ENCODE measurements at places on chromosomes 2 and 18.

DNA sequence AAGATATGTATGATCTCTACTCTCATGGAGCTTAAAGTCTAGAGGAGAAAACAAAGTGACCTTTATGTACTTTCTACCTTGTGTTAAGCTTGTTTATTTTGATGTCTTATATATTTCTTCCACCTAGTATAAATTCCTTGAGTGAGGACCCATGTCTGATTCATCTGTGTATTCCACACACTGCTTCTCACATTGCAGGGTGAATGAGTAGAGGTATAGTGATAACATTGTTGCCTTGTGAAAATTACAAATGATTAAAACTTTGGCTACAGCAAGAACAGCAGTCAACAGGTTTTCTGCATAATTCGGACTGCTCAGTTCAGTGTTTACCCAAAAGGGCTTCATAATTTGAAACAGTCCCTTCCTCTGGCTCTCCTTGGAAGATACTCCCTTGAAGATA is 36.3 kb downstream of the AOX1 start:
- no peak for DNase-seq

DNA sequence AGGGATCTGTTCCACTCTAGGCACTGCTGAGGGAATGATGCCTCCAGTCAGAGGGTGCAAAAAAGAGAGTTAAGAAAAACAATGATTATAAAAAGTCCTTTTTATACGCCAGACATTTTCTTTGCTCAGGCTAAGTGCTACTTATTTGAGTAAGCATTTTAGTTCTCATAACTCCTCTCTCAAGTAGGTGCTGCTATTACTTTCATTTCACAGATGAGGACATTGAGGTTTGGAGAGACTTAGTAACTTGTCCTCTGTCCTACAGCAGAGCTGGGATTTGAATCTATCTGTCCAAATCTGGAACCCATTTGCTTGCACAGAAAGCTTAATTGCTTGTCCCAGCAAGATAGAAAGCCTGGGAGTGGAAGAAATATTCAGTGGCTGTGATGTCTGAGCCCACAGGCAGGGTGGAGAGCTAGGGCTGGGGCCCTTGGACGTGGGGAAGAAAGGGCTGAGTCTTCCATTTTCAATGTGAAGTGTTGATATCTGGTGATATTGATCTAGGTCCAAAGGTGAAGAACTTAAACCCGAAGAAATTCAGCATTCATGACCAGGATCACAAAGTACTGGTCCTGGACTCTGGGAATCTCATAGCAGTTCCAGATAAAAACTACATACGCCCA is 5.8 kb downstream of the IL37 start:
- DNase-seq: no peak

- DNase-seq: no peak
These were observed 452.1 kb upstream of the ST6GAL2 start for GRCh38 chr2:107338059-107338458.

GRCh38 chr2:111715987-111716904 is 167.7 kb downstream of the ANAPC1 start:
- peak; percentile 46 for DNase-seq

DNA sequence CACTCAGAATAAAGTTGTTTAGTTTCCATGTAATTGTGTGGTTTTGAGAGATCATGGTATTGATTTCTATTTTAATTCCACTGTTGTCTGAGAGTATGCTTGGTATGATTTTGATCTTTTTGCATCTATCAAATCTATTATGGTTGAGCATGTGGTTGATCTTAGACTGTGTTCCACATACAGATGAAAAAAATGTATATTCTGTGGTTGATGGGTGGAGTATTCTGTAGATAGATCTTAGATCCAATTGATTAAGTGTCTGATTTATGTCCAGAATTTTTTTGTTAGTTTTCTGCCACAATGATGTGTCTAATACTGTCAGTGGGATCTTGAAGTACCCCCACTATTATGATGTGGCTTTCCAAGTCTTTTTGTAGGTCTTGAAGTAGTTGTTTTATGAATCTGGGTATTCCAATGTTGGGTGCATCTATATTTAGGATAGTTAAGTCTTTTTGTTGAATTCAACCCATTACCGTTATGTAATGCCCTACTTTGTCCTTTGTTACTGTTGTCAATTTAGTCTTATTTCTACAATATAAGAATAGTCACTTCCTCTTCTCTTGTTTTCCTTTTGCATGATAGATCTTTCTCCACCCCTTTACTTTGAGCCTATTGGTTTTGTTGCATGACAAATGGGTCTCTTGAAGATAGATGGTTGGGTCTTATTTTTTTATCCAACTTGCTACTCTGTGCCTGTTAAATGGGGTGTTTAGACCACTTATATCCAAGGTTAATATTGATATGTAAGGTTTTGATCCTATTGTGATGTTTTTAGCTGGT is 101.8 kb downstream of the TRABD2A start:
- DNase-seq: no peak

DNA sequence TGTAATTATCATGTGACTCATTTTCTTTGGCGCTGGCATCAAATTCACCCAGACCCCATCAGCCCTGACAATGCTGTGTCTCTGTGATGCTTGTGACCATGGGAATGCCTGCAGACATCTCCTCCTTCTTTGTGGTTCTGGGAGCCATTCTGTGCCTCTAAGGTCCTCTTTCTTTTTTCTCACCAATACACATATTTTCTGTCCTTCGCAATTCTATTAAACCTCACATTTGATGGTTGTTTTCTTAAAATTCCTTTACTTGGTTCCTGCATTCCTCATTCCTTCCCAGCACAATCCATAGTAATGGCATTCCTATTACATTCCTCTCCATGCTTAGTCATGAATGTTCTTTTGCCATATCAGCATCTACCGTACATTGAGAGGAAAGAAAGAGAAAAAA is 375.3 kb downstream of the PIK3C3 start:
- DNase-seq: no peak

DNA sequence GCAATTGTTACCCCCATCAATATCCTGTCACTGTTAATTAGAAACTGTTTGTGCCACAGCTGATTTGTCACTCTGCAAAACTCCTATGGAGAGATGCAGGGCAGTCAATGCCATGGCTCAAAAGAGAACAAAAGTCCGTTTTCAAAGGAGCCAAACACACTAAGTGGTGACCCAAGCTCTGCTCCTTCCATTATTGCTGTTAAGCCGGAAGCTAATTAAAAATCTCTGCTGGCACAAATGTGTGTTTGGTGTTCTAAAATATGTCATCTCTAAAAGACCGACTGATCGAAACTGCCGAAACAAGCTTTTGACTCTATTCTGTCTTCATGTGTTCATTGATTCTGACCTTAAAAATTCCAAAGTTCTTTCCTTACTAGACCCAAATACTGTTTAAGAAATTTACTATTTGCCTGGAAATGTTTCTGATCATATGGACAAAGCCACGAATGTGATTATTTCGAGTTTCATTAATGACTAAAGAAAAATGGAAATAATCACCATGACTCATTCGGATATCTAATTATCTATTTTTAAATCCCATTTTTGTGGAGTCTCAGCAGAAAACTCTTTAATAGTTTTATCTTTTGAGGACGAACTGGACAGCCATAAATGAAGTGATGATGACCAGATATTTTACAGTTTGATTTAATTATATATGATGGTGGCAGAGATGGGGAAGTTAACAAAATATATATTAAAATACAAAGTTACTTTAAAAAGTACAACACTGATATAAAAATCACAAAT is 287.6 kb downstream of the SOCS6 start:
- no peak for DNase-seq

GRCh38 chr2:166171216-166171615 is 43.4 kb upstream of the SCN1A start:
- no peak for DNase-seq

- DNase-seq: no peak
These were observed 338.1 kb downstream of the SLC4A3 start for GRCh38 chr2:219965287-219966194.

DNA sequence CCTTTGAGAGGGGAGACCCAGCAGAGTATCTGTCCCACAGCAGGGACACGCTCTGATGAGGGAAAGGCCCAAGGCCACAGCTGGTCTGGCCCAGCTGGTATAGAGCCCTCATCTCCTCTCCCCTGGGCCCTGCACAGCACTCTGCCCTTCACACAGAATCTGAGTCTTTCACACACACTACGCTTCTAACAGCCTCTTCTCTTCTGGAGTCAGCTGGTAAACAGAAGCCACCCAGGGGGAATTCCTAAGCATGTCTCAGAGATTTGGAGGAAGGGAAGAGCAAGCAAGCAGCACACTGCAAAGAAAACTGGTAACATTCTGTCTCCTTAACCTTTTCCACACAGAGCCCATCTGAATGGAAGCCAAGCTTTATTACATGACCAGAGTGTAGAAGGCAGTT is 121.1 kb upstream of the ACAA2 start:
- DNase-seq: no peak

DNA sequence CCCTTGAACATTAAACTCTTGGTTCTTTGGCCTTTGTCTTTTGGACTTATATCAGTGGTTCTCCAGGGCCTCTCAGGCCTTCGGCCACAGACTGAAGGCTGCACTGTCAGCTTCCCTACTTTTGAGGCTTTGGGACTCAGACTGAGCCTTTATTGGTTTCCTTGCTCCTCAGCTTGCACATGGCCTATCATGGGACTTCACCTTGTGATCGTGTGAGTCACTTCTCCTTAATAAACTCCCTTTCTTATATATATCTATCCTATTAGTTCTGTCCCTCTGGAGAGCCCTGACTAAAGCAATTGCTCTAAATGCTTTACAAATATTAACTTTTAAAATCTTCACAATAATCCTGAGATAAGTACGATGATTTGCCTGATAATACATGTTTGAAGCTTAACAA is 353.6 kb upstream of the TRIB2 start:
- no peak for DNase-seq

DNA sequence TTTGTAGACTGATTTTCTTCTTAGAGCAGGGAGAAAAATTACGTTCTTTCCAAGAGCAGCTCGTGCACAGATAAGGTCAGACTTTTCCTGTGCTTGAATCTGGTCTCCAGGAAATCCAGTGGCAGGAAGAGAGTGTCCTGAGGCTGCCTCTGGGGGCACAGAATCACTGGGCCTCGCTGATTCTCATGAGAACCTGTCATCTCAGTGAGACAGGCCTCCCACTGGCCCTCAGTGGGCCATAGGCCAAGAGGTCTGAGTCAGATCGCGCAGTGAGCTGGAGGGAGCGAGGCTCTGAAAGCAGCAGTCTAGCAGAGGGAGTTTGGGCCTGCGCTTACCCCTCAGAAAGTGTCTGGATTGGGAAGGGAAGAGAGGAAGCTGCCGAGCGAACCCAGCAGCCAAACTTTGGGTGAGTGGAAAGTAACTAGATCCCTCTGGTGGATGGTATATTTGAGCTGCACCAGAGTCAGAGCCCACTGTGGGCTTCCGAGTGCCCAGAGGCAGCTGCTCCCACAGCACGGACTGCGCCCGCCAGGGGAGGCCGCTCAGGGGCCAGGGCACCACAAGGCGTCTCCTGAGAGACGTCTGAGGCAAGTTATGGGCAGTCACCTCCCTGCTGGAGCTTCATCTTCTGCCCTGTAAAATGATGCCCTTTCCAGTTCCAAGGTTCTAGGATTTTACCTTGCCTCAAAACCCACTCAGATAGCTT is 8.2 kb downstream of the GDF7 start:
- peak; percentile 89 for DNase-seq

DNA sequence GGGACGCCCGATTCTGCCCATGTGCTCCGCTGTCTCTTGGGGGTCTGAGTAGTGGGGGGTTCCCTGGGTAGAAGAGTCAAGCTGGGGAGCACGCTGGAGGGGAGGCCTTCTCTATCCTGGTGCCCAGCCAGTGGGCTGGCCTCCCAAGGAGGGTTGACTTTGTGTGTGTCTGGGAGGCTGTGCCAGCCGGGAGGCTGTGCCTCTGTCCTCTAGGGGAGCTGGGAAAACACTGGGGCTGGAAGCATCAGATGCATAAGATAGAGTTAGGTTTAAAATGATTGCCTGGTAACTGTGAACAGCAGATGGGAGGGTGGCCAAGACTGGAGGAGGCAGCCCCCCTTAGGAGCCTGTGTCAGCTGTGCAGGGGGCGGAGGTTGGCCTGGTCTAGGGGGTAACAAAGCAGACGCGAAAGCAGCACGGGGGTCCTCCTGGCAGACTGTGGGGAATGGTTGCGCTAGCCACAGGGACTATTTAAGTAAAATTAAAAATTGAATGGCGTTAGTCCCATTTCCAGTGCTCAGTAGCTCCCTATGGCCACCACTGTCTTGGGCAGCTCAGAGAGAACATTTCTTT is 1.3 kb downstream of the ING5 start:
- peak; percentile 48 for DNase-seq
